CMK (cell line): ENCODE measurements at places on chromosomes 12 and 14.

GRCh38 chr12:112450725-112451124, 32.0 kb downstream of the PTPN11 start:
- no peak for DNase-seq

DNA sequence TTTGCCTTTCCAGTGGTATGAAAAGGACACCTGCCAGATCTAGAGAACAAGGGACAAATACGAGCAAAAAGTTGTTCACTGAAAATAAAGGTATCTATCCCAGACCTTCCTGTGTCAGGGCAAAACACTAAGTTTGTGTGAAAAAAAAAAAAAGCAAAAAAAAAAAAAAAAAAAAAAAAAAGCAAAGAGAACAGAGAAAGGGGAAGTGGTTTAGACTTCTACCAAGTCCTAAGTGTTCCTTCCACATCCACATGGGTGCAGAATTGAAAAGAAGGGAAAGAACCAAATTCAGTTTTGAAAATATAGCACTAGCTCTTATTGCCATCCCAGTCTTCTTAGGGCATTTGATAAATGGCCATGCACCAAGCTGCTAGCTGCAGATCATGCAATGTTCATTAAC, 41.7 kb downstream of the ZCRB1 start:
- DNase-seq, result no peak

- DNase-seq, result no peak
Measured at GRCh38 chr12:117212563-117213190, 22.4 kb upstream of the FBXO21 start.

DNA sequence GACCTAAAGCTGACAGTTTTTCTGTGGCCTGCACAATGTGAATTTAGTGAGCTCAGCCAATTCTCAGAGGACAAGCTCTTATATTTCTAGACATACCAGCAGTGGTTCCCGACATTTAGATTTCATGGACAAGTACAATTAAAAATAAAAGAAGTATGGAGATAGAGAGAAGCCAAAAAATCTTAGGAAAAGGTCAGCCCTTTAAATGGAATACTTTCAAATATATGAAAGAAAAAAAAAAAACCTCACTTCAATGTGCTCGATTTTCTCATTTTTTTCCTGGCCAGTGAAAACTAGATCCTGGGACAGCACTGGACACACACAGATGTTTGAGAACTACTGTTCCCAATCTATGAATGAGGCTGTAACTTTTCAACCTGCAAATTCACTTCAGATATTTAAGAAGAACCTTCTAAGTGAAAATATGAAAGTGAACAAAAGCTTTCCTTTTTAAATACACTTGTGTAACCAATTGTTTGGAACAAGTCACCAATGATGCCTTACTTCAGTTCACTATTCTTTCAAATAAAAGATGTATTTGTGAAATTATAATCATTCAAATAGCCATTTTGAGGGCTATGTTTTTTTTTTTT, 109.4 kb downstream of the SLC38A1 start:
- no peak for DNase-seq

DNA sequence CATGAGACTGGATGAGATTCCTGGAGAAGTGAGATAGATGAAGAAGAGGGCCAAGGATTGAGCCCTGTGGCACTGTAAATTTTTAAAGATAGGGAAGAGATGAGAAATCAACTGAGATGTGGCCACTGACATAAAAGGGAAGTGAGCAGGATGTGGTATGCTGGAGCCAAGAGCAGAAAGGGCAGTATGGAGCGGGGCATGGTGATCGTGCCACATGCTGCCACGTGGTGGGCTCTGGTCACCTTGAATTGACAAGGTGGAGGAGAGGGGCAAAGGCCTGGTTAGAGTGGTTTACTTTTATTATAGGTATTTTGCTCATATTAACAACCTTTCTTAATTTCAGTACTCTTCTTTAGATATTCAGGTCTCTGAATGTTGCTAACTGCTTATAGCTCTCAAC, 257.9 kb downstream of the NEDD1 start:
- peak; percentile 24 for DNase-seq

GRCh38 chr12:114817571-114818425, 133.8 kb upstream of the TBX3 start:
- no peak for DNase-seq

- DNase-seq, result no peak
Measured at GRCh38 chr12:1642513-1642912, 13.5 kb downstream of the WNT5B start.

- no peak for DNase-seq
Measured at GRCh38 chr12:116402163-116402939, 124.9 kb upstream of the MED13L start.

DNA sequence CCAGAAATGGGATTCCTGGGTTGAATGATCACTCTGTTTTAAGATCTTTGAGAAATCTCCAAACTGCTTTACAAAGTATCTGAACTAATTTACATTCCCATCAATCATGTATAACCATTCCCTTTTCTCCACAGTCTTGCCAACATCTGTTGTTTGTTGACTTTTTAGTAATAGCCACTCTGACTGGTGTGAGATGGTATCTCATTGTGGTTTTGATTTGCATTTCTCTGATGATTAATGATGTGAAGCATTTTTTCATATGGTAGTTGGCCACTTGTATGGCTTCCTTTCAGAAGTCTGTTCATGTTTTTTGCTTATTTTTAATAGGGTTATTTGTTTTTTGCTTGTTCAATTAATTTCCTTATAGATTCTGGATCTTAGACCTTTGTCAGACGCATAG, 211.8 kb upstream of the AVPR1A start:
- no peak for DNase-seq
